ENCODE measurements at places on chromosomes 2 and 18. TPM values are rescaled to one million over a fixed set of nuclear protein-coding genes. Genes with fewer than 3 reads are reported as not detected.

NT5C1B gene
- total RNA-seq = not detected

PSME4 gene
- 14.8 TPM for total RNA-seq

ABCG5 gene
- total RNA-seq = not detected

NEU2 gene
- not detected for total RNA-seq

NR4A2 gene
- total RNA-seq = 3.1 TPM

HSBP1L1 gene
- 4.7 TPM for total RNA-seq

C2orf92 gene
- not detected for total RNA-seq

CAVIN2 gene
- 84.5 TPM for total RNA-seq

MROH2A gene
- total RNA-seq = not detected

MYO5B gene
- total RNA-seq = not detected

STK17B gene
- total RNA-seq = 17.7 TPM

ASPRV1 gene
- total RNA-seq = not detected

AQP12B gene
- total RNA-seq = not detected

FAP gene
- 12.8 TPM for total RNA-seq

POTEF gene
- total RNA-seq = not detected

RAD51AP2 gene
- not detected for total RNA-seq

TRIM43 gene
- not detected for total RNA-seq

RNPEPL1 gene
- total RNA-seq = 24.0 TPM

TUBA3D gene
- not detected for total RNA-seq

SGPP2 gene
- total RNA-seq = not detected

CDH2 gene
- 23.8 TPM for total RNA-seq

TUBB8B gene
- total RNA-seq = not detected

LGALSL gene
- total RNA-seq = 15.0 TPM

SCTR gene
- not detected for total RNA-seq

EGR4 gene
- not detected for total RNA-seq

MREG gene
- 1.1 TPM for total RNA-seq

GPR39 gene
- 0.90 TPM for total RNA-seq

GPR55 gene
- not detected for total RNA-seq

SLC20A1 gene
- total RNA-seq = 73.5 TPM

SLC19A3 gene
- 2.2 TPM for total RNA-seq

PPIL3 gene
- 46.4 TPM for total RNA-seq

TMEM163 gene
- 1.3 TPM for total RNA-seq

DCC gene
- total RNA-seq = 0.36 TPM

UGT1A4 gene
- total RNA-seq = not detected

ALPI gene
- not detected for total RNA-seq

RGPD8 gene
- 3.6 TPM for total RNA-seq

MEIS1 gene
- total RNA-seq = 12.3 TPM

HYCC2 gene
- 2.9 TPM for total RNA-seq

APLF gene
- 1.3 TPM for total RNA-seq

MAP2 gene
- 3.4 TPM for total RNA-seq

GREB1L gene
- total RNA-seq = 0.36 TPM

AMER3 gene
- total RNA-seq = not detected

GPBAR1 gene
- not detected for total RNA-seq

CTDP1 gene
- 19.0 TPM for total RNA-seq

FLACC1 gene
- total RNA-seq = 1.4 TPM

CHST9 gene
- total RNA-seq = not detected

MEP1B gene
- not detected for total RNA-seq

HOXD9 gene
- total RNA-seq = not detected

KLHL41 gene
- 0.36 TPM for total RNA-seq

COL5A2 gene
- total RNA-seq = 891 TPM

SLC39A10 gene
- 40.5 TPM for total RNA-seq

LCT gene
- total RNA-seq = not detected

NEB gene
- under 0.01 TPM for total RNA-seq

TUBB6 gene
- total RNA-seq = 509 TPM

FBXO15 gene
- not detected for total RNA-seq

TCF23 gene
- total RNA-seq = under 0.01 TPM
